ENCODE measurements at places on chromosomes 6 and 20.

DNA sequence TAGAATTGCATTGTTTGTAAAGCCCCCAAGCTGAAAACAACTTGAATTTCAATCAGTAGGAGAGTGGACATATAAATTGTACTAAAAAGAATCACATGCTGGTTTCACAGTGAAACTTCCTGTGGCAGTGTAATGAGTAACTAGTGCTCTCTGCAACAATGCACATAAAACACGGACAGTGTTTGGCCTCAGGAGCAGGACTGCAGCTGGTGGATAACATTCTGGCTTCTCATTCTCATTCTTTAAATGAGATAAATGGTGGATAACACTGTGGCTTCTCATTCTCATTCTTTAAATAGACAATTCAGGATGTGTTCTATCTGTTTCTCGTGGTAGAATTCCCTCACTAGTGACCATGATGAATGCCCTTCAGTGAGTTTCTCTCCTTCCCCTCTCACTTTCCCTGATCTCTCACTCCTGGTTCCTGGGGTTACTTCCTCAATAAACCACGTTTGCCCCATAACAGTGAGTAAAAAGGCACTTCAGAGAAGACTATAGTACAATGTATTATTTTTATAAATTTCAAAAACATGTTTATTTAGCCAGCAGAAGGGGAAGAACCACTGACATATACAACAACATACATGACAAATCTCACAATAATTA, 59.9 kb downstream of the SLC22A2 start:
- DNase-seq, result peak; percentile 24

- DNase-seq, result no peak
These were observed 229.2 kb upstream of the SUPT3H start for GRCh38 chr6:45606831-45607400.

GRCh38 chr6:156517088-156517487, 260.1 kb upstream of the ARID1B start:
- DNase-seq, result no peak

GRCh38 chr20:58655328-58656107, 4.4 kb downstream of the STX16 start:
- no peak for DNase-seq

- DNase-seq, result peak; percentile 66
These were observed at the start of gene RCAN2 for GRCh38 chr6:46491201-46491627. TSS of gene RCAN2 (minus strand) at chr6:46491449.

DNA sequence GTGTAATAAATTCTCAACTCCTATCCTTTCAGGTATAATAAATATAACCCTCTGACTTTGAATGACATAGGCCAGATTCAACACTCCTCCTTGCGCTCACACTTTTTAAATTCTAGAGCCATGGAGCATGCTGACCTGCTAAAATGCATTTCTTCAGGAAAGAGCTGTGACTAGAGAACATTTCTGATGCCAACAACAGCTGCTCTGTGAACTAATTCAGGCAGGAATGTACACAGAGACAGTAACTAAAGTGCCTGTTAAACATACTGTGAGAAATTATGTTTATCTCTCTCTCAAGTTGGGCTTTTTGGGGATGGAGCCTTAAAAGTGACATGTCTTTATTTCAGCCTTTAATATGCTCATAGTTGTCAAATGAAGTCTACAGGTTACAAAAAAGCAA, 8.3 kb downstream of the NHSL1 start:
- DNase-seq, result no peak

DNA sequence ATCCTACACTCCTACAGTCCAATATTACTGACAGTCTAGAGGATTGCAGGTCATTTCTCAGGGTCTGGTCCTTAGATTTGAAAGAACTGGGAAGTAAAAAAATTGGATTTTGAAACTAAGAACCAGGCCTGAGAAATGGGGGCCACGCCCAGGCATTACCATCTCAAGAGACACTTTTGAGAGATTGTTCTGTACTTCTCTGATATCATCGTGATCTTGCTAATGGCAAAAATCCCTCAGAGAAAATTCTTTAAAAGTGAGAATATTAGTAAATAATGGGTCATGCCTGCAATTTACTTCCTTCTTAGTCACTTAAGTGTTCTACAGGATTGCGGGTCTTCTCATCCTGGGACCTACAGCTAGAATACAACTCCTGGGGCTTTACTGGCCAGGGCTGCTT, 42.0 kb upstream of the HIVEP1 start:
- no peak for DNase-seq

DNA sequence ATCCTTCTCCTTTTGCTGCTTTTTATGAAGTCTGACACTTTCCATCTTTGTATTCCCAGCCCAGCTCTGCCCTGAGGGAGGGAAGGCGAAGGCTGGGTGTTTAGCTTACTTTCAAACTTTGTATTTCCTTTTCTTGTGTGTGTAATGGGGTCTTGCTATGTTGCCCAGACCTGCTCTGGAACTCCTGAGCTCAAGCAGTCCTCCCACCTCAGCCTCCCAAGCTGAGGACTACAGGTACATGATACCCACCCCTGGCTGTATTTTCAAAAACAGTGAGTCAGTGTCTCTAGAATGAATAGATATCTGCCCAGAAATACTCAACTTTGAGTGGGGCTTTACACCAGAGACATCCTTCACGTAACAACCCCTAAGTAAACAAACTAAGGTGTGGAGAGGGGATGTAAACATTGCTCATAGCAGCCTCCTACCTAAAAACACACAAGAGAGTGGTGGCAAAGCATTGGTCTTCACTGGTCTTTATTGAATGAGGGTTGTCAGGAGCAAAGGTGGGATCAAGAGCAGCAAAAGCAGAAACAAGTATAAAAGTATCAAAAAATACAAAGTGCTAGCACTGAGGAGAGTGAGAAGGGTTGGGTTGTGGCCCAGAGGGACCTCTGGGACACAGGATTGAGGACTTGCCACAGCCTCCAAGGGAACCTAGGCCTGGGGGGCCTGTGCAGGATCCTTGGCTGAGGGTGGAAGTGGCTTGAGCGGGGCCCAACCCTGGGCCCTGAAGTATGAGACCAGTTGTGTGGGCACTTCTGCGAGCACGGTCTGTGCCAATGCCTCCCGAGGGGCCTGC, 10.2 kb downstream of the SPAG4 start:
- no peak for DNase-seq

- DNase-seq, result no peak
These were observed 38.0 kb upstream of the HIVEP1 start for GRCh38 chr6:11974089-11974488.

DNA sequence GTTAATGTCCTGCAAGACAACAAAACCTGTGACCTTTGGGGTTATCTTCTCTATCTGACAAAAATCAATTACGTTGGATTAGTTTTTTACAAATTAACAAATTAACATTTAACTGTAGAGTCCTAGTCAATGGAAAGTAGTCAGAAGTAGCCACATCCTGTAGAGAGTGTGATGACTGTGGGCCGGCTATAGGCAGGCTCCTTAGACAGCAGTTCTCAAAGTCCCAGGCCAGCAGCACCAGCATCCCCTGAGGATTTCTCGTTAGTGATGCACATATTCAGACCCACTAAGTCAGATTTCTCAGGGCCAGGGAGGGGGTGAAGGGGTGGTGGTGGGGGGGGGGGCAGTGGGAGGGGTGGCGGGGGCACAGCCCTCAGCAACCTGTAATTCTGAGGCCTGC, 37.2 kb downstream of the ZNF341 start:
- no peak for DNase-seq

DNA sequence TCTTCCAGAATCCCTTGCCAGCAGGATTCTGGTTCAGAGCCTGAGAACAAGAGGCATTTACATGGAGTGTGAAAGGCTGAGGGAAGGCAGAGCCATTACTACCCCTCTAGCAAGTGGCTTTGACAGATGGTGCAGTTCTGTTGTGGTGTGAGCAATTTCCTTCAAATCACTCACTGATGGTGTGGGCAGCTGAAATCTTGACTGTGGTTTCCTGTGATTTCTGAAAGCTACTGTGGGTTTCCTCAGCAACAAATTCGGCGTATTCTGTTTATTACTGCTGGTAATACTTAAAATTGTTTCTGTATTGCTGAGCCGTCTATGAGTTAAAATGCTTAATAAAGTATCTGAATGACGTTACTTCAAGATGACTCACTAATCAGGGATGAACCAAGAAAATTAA, 181.5 kb upstream of the TCF21 start:
- DNase-seq, result no peak

DNA sequence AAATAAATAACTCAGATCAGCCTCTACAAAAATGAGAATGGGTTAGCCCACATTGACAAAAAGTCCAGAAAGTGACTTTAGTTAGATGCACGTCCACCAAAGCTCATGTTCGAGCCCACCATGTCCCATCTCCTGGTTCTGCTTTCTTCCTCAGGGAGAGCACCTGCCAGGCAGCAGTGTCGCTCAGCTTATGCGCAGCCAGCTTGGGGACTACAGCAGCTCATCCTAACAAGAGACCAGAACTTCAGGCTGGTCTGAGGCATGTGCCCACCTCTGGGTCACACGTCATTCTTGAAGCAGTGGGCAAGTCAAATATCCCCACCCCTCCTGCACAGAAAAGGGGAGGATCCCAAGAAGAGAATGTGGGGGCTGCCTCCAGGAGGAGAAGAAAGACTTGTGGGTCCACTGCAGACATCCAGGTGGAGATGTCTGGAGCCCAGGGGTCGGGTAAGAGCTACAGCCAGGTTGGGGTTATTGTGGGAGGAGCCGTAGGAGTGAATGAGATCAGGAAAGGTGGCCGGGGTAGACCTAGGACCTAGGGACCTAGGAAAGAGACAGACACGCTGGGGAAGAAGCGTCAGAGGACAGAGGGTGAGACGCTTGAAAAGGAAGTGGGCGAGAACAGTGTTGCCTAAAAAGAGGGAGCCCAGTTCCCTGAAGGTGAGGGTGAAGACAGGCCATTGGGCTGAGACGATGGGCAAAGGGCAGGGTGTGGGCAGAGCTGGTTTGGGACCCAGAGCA, 52.5 kb downstream of the SSR1 start:
- DNase-seq, result no peak

DNA sequence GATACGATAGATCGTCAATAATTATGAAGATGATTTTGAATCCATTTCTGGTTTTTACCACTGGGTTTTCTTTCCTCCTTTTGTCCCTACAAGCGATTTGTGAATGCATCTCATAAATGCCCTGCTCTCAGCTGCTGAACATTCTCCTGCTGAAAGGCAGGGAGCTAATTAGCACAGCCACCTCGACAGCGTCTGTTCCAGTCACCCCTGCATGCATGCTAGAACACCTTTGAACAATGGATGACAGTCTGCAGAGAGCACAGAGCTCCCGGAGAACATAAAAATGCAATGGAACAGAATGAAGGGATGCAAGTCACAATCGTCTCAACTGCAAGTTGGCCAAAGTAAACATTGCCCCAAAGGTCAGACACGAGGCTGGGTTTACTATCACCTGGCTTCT, 105.8 kb downstream of the SLC35B3 start:
- DNase-seq, result no peak

- no peak for DNase-seq
These were observed 69.5 kb downstream of the LCA5 start for GRCh38 chr6:79467716-79468115.

GRCh38 chr6:155122199-155122950, 127.3 kb downstream of the TIAM2 start:
- DNase-seq, result no peak

GRCh38 chr6:151131324-151132007, 108.3 kb upstream of the AKAP12 start:
- no peak for DNase-seq

- no peak for DNase-seq
These were observed 6.8 kb downstream of the HUS1B start for GRCh38 chr6:650098-650497.

DNA sequence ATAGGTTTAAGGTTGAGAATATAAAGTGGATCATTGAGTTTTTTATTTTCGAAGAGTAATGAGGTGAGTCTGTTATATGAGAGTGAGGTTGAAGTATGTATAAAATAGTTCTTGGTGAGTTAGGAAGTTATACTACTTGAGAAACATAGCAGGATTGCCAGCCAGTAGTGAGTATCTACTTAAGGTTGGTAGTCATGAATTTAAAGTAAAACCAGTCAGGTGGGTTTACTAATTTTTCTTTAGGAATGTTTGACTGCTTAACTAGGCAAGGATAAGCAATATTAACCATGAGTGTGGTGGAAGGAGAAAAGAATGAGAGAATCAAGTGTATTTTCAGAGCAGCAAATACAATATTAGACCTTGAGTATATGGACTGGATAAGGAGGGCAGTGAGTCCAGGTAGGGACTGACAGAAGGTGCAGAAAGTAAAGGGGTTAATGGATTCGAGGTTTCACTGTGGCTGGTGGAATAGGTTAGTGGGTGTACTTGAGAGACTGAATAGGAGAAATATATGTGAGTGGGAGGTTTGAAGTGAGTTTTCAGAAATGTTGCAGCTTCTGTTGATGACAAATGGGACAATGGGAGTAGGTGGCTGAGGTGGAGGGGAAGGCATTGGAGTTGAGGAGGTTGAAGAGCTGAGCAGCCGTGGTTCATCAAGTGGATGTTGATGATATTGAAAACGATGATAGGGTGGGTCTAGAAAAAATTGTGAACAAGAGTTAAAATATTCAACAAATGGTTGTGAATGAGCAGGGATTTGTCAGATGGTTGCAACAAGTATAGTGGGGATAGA, 232.5 kb upstream of the ASCC3 start:
- DNase-seq, result no peak

GRCh38 chr6:32700391-32701040, 34.1 kb upstream of the HLA-DQB1 start:
- DNase-seq, result no peak

- no peak for DNase-seq
These were observed 6.8 kb upstream of the ARMC2 start for GRCh38 chr6:108841377-108841855.
